ENCODE measurements at places on chromosomes 5 and 9.

GRCh38 chr9:93112864-93113389, 16.9 kb downstream of the CARD19 start:
- DNase-seq = no peak

DNA sequence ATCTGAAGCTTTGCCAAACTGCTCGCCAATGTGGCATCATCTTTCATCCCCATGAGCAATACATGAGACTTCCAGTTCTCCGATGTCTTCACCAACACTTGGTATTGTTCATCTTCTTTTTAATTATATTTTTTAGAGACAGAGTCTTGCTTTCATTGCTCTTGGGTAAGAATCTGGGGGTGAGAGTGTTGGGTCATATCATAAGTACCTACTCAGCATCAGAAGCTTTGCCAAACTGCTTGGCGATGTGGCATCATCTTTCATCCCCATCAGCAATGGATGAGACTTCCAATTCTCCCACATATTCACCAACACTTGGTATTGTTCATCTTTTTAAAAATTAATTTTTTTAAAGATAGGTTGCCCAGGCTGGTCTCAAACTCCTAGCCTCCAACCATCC, 30.9 kb upstream of the ZDHHC11B start:
- DNase-seq = no peak

GRCh38 chr5:36033486-36033885, 33.2 kb downstream of the UGT3A2 start:
- no peak for DNase-seq

DNA sequence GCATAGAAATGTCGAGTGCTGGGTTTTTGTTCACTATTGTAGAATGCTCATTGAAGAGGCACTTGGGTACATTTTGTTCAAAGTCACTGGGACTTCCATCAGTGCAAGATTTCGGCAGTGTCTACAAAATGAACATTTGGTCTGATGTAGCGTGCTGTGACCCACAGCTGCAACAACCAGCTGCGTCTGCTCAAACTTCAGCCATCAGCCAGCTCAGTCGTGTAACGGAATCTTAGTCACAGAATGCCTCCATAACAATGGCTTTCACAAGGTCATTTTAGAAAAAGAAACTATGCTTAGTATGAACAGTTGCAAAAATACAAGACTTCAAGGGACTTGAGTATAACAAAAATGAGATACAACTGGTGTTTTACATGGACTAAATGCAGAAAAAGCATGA, 828.1 kb upstream of the GRAMD2B start:
- DNase-seq = peak; percentile 52

- DNase-seq = no peak
Measured at GRCh38 chr5:21688655-21689054, 1164.5 kb downstream of the CDH12 start.

GRCh38 chr5:142874540-142874939, 104.4 kb downstream of the ARHGAP26 start:
- peak; percentile 85 for DNase-seq

GRCh38 chr5:2991884-2992283, 240.4 kb upstream of the IRX2 start:
- DNase-seq = no peak

GRCh38 chr5:116084287-116084691, 536 bp upstream of the COMMD10 start:
- DNase-seq = no peak

DNA sequence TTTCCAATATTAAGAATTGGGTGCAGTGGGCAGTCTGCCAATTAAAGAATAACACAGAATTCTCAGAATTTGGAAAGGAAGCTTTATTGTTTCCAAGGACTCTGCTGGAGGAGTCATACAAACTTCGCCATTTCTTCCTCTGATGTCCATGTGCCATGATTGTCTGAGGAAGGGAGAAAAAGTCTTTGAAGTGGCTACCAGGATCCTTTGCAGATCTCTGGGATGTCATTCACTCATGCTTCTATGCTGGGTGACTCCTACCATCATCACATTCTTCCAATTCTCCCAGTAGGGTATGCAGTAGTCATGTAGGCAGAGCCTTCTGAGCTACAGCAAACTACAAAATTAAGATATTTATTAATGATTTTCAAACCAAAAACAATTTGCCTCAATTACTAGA, 3.2 kb upstream of the SMAD5 start:
- no peak for DNase-seq

DNA sequence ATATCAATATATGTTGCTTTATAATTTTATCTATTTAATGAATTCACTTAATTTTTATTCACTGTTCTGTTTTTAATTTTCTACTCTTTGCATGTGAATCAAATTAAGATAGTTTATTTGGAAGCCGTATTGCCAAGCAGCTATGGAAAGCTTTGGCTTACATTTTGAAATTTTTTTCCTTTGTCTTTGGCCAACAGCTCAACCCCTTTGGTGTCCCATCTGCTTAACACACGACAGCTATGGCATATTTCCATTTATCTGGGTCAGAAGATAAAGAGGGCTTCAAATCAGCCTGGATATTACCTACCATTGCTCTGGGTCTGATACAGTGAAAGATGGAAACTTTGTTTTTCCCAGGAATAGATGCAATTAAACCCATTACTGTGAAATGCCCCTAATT, 201.0 kb downstream of the WDR70 start:
- DNase-seq = no peak
